ENCODE measurements at places on chromosomes 1 and 21. TPM values are rescaled to one million over a fixed set of nuclear protein-coding genes. Genes with fewer than 3 reads are reported as not detected.
A peak's percentile ranks its signal among the peaks of the same experiment; 100 is the strongest.

- no peaks in the 10 kb centered on the region for H3K4me1 ChIP-seq
- peak; percentile 38 for DNase-seq
- H3K36me3 ChIP-seq = no peaks in the 10 kb centered on the region
- H3K27me3 ChIP-seq = no peaks in the 10 kb centered on the region
Measured at GRCh38 chr21:44350773-44351481, 2.5 kb upstream of the TRPM2 start.

- peaks cover 3% of the 10 kb centered on the region for H3K4me1 ChIP-seq
- no peak for DNase-seq
- no peaks in the 10 kb centered on the region for H3K27me3 ChIP-seq
- H3K36me3 ChIP-seq = no peaks in the 10 kb centered on the region
- H3K4me3 ChIP-seq = no peak overlapping the region
Measured at GRCh38 chr1:26289158-26290059, 9.5 kb downstream of the SH3BGRL3 start.

DNA sequence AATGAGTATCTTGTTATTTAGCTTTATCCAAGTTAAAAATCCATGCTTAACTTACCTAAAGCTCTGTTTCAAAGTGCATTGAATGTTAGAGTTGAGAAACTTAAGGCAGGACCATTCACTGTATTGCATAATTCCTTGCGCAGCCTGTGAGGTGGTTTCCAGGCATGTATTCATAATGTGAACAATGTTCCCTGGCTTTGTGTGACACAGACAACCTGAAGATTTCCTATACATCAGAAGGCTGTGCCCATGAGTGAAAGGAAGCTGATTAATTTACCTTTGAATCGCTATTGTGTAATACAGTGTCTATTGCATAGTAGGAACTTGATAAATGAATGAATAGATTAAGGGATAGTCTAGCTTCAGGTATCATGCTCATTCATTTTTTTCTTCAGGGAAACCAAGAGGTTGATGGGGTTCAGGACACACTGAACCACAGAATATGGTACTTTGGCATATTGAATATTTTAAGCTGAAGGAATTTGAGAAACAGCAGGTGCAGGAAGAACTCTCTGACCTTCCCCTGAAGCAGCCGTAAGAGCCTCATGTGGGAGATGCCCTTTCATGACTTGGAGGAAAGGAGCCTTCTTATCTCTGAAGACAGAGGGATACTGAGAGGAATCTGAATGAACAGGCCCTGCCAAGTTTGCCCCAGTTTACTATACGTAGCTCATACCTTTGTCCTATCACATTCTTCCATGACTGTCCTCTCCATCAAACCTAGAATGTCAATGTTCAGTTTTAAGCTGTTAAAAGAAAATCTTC lies 88.6 kb upstream of the GNG12 start:
- no peak overlapping the region for H3K4me3 ChIP-seq
- H3K36me3 ChIP-seq = no peaks in the 10 kb centered on the region
- H3K4me1 ChIP-seq = no peaks in the 10 kb centered on the region
- H3K27me3 ChIP-seq = no peaks in the 10 kb centered on the region
- DNase-seq = no peak
- no peak overlapping the region for H3K27ac ChIP-seq

Gene GRIK1
- total RNA-seq = not detected

Gene TNFRSF14
- total RNA-seq = 0.29 TPM

GRCh38 chr1:111857194-111857651 lies 101.5 kb downstream of the DDX20 start:
- no peak for DNase-seq
- H3K4me3 ChIP-seq = no peak overlapping the region
- H3K27me3 ChIP-seq = no peaks in the 10 kb centered on the region
- no peaks in the 10 kb centered on the region for H3K36me3 ChIP-seq
- H3K27ac ChIP-seq = no peak overlapping the region

GRCh38 chr1:50774759-50775351 lies 185.2 kb downstream of the FAF1 start:
- H3K36me3 ChIP-seq = no peaks in the 10 kb centered on the region
- H3K4me3 ChIP-seq = no peak overlapping the region
- no peak overlapping the region for H3K27ac ChIP-seq
- DNase-seq = no peak

DNA sequence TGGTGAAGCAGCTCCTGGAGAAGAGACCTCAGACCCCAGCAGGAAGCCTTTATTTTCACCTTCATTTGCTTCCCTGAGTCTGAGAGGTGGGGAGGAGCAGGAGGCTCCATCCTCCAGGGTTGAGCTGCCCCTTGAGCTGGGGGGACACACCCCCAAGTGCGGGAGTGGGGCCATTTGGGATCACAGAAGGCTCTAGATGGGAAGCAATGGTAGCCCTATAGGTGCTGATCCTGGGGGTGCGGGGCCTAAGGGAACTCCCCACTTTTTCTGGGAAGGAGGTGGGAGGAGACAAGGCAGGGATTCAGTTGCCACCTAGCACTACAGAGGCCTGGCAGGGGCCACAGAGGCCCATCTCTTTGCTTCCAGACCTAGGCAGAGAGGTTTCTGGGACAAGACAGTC lies 247.9 kb upstream of the CSF3R start:
- H3K4me3 ChIP-seq = no peak overlapping the region
- H3K4me1 ChIP-seq = no peaks in the 10 kb centered on the region
- H3K27me3 ChIP-seq = no peaks in the 10 kb centered on the region
- no peak overlapping the region for H3K27ac ChIP-seq

DNA sequence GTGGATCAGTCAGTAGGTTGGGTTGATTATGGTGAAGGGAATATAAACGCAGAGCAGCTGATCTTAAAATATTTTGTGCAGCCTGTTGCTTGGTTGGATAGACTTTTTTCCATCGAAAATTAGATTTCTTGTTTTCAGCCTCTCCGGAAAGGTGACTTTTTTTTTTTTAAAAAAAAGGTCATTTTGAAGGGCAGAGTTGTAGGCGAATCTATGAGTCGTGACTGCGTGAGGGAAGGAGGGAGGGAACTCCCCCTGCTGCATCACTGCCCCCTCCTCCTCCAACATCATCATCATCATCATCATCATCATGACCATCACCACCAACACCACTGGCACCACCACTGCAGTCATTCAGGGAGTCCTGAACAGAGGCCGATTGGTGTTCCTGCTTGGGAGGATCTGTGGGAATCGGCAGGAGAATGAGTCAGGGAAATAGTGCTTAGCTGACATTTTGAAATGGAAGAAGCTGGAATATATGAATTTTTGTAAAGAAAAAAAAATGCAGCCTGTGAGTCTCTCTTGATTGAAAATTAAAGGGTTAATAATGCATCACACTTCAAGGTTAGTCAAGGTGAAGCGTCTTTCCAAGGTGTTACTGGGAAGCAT lies 1.2 kb downstream of the ATP1B1 start:
- peaks cover 21% of the 10 kb centered on the region for H3K4me1 ChIP-seq
- no peaks in the 10 kb centered on the region for H3K27me3 ChIP-seq
- no peak overlapping the region for H3K27ac ChIP-seq

- no peak overlapping the region for H3K4me3 ChIP-seq
- no peak for DNase-seq
- H3K27me3 ChIP-seq = no peaks in the 10 kb centered on the region
- no peak overlapping the region for H3K27ac ChIP-seq
Measured at GRCh38 chr1:61442544-61442943, 282.4 kb downstream of the TM2D1 start.

Data from H9 (cell line).